Activated T-helper 17 cell treated with anti-CD3 and anti-CD28 coated beads, Interleukin-2, amount 50 U/mL, for 72 hours (primary cell): ENCODE measurements at places on chromosomes 6 and 20. TPM values are rescaled to one million over a fixed set of nuclear protein-coding genes. Genes with fewer than 3 reads are reported as not detected.

Gene SPDEF
- not detected for total RNA-seq

- peak; percentile 81 for ATAC-seq
Observed at GRCh38 chr6:25882051-25882496, 8.0 kb upstream of the SLC17A3 start.

DNA sequence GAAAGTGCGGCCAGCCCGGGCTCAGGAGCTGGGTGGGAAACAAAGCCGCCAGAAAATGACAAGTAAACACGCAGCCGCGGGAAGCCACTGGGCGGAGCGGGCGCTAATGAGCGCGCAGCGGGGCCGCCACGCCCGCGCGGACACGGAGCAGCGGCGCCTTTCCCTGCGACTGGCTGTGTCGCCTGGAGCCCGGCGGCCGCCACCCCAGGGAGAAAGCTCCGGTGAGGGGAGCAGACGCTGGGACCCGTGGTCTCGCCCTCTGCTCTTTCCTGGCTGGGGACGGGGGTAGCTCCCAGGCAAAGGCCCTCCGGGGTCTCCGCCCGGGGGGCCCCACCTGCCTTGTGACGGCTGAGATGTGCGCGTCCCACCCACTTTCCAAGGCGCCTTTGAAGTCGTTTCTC is 54.9 kb downstream of the PRR18 start:
- ATAC-seq = no peak

Gene EIF2S2
- total RNA-seq = 107 TPM

- ATAC-seq = no peak
Observed at GRCh38 chr20:63328026-63328700, 33.0 kb downstream of the CHRNA4 start.

Gene MEP1A
- total RNA-seq = not detected
